Activated T-helper 9 cell treated with anti-CD3 and anti-CD28 coated beads, Interleukin-2, amount 50 U/mL, for 16 hours (primary cell): ENCODE measurements at places on chromosomes 5 and 9.

DNA sequence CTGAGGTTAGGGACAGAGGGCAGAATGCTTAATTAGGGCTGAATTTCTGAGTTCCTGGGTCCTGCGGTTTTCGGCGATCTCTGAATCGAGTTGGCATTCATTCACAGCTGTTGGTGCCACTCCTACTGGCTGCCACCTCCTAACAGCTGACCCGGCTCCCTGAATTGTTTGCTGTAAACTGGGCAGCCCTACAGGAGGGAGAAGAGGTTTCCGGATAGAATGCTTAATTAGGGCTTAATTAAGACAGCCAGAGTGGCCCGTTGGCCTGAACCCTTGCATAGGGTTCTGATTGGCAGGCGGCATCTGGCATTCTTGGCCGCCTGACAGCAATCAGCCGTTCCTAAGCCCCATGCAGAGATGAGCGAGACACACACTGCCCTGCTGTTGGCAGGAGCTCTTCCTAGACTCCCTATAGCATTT, 25.7 kb downstream of the FRMPD1 start:
- no peak for DNase-seq

- no peak for DNase-seq
These were observed 413.5 kb downstream of the TLE4 start for GRCh38 chr9:79985264-79985663.

- no peak for DNase-seq
These were observed 290.8 kb downstream of the DNAH5 start for GRCh38 chr5:13653709-13654108.

GRCh38 chr5:134184155-134185135, 7.7 kb upstream of the SKP1 start:
- DNase-seq = peak; percentile 57

GRCh38 chr5:172150514-172151425, 37.3 kb downstream of the STK10 start:
- no peak for DNase-seq

DNA sequence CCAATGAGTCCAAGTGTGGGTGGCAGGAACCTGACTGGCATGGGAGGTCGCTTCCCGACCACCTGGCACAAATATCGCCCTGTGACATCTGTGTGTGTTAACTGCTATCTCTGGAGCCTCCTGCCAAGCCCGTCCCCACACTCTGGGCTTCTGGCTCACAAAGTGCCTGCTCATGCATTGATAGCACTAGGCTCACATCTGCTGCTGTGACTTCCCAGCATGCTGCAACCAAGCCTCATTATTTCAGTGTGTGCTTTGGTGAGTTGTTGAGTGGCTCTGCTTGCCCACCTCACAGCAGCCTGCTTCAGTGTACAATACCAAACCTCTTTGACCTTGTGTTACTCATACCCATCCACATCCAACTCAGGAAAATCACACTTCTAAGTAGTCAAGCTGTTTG, 139.8 kb downstream of the APBA1 start:
- DNase-seq = no peak

- no peak for DNase-seq
These were observed 560.6 kb downstream of the PTPRD start for GRCh38 chr9:10052181-10052580.

- DNase-seq = peak; percentile 24
These were observed 33.1 kb downstream of the RASA1 start for GRCh38 chr5:87300744-87301143.

GRCh38 chr9:116599342-116599884, 87.7 kb upstream of the TRIM32 start:
- no peak for DNase-seq

- DNase-seq = no peak
These were observed 139.7 kb upstream of the PCA3 start for GRCh38 chr9:76624391-76625048.

DNA sequence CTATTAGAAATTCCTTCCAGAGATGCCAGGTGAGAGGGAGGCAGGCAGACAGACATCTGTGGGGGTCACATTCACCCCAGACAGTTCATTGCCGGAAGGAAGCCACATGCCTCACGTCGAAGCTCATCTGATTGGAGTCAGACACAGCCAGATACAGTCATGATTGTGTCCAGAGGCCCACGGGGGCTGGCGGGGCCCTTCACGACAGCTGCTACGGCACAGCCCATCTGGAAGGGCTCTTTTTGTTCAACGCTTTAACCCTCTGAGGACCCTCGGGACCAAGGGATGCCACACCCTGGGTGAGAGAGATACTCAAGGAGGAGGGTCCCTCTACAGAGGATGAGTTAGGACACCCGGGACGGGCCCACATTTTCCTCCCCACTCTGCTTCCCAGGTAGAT, 31.9 kb upstream of the GABRP start:
- DNase-seq = no peak

GRCh38 chr5:166074582-166075481, 2216.6 kb upstream of the WWC1 start:
- DNase-seq = no peak

DNA sequence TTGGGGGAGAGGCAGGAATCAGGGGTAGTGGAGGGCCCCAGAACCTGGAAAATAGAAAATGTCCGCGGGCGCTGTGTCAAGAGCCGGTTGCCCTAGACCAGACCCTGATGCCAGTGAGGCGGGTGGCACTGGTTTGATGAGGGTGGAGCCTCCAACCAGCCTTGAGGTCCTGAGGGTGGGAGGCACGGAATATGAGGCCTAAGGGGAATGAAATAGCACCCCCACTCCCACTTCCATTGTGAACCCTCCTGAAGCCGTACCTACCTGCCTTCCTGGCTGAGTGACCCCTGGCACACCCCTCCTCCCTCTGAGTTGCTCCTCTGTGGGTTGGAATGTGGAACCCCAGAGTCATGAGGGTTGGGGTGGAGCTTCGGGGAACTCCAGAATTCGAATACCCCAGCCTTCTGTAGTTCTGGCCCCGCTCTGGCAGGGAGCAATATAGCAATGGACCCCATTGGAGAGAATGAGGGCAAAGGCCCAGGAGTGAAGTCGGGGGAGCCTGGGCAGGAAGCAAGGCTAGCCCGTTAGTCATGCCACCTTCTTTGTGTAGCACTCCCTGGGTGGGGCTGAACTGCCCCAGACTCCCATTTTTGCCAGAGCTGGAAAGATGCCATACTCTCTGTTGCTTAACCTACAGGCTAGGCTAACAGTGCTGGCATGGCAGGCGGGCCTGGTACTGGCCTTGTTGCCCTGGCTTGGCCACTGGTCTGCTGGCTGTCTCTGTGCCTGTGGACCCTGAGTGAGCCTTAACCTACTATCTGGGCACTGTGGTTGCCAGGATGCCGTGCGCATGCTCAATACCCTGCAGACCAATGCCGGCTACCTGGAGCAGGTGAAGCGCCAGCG, 1.0 kb downstream of the FPGS start:
- DNase-seq = no peak

- DNase-seq = no peak
These were observed 74.3 kb downstream of the LRSAM1 start for GRCh38 chr9:127525401-127526188.

DNA sequence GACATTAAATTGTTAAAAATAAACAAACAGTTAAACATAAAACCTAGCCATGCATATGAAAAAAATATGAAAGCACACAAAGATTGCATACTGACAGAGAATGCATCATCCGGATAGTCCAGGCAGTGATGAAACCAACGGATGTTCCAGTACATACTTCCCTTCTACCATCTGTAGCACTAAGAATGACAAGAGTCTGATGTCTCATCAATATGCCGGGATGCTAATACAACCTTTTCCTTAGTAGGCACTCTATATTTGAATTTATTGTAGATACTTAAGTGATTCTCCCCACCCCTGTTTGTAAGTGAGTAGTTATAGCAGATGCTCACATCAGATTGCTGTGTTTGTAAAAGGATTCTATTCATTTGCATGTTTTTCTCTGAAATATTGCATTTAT, 571.2 kb upstream of the WWC1 start:
- DNase-seq = no peak

GRCh38 chr9:70491426-70492318, 77.2 kb upstream of the KLF9 start:
- DNase-seq = no peak

GRCh38 chr5:80198399-80198798, 57.4 kb downstream of the SERINC5 start:
- no peak for DNase-seq

- no peak for DNase-seq
These were observed 188.0 kb downstream of the ELAVL2 start for GRCh38 chr9:23638011-23638410.

DNA sequence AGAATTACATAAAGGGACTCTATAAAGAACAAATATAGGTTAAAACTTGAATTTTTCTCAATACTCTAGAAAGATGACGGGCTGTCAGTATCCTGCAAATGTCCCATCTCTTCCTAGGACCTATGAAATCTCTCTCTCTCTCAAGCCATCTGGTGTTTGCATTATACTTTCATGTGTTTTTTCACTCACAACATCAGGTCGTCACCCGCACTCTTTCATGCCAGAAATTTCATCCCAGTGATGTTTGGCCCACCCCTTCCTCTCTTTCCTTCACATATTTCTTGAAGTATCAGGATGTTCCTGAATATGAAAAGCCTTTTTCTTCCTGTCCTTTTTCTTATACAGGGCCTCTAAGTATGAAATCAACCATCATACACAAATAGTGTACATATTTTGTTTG, 63.3 kb upstream of the GAS1 start:
- no peak for DNase-seq

DNA sequence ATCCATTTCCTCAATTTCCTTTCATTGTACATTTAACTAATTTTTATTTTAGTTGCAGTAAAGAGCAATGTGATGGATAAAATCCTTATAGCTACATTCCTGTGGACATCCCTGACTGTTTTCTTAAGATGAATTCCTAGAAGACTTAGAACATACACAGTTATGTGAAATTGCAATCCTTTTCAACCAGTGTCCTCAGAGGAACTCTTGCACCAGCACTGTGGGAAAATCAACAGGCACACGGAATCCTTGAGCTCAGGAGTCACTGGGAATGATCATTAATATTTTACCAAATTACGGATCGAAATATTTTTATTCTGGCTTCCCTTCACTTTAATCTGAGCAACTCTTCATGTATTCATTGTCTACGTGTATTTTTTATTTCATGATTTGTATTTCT, 901.9 kb upstream of the WWC1 start:
- DNase-seq = no peak

DNA sequence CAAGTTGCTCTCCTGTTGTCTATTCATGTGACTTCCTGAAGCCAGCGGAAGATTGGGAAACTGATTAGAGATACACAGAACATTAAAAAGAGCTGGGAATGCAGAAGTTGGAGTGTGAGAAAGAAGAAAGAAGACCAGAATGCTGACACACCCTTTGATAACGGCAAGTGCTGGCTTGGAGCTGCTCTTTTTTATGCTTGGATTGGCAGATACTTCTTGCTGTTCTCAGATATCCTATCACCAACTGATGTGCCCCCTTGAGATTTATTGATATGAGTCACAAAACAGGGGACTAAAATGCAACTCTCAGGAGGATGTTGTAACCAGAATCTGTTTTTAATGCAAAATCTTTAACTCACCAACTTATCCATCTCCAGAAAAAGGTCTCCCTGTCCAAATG, 56.0 kb upstream of the ASTN2 start:
- DNase-seq = no peak

DNA sequence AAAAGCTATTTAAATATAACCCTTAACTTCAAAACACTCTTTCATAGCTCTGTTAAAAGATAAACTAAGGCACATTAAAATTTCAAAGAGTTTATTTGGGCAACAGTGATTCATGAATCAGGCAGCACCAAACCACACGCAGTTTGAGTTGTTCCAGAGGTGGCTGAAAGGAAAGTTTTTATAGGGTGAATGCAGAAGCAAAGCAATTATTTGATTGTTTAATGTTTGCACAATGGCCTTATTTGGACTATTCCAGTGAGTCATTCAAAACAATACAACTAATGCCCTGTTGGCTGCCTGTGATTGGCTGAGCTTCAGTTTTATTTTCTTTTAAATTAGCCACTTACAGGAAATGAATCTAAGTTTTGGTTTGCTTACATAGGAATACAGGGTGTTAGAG, 125.3 kb downstream of the CEP120 start:
- no peak for DNase-seq

- no peak for DNase-seq
These were observed 694.3 kb downstream of the NR2F1-AS1 start for GRCh38 chr5:92886751-92887150.

DNA sequence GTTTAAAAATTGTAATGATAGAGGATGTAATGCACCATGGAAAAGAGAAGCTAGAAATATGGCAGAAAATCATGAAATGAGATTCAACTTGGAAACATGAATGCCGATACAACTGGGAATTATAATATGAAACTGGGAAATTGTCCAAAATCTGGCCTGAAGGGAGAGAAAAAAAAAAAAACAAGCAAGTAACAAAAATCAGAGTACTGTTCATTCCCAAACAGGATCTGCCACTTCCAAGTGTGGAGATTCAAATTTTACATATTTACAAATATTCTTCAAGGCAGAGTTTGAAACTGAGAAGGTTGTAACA, 56.6 kb upstream of the MOCS2 start:
- no peak for DNase-seq

DNA sequence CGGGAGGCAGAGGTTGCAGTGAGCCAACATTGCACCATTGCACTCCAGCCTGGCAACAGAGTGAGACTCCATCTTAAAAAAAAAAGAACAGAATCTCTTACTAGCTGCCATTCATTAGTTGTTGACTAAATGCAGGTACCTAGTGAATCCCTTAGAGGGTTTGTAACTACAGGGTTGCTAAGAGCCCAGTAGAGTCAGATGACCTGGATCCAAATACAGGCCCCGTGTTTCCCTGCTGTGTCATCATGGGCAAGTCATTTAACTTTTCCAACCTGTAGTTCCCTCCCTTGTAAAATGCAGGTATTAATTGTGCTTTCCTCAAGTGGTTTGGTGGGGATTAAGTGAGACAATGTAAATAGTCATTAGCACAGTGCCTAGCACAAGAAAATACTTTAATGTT, 32.8 kb downstream of the PLAC8L1 start:
- DNase-seq = no peak

GRCh38 chr5:146993876-146994530, 115.4 kb upstream of the PPP2R2B start:
- no peak for DNase-seq
